ENCODE measurements at places on chromosomes 12 and 14.

- no peak for DNase-seq
Measured at GRCh38 chr12:3712209-3712992, 40.5 kb downstream of the CRACR2A start.

DNA sequence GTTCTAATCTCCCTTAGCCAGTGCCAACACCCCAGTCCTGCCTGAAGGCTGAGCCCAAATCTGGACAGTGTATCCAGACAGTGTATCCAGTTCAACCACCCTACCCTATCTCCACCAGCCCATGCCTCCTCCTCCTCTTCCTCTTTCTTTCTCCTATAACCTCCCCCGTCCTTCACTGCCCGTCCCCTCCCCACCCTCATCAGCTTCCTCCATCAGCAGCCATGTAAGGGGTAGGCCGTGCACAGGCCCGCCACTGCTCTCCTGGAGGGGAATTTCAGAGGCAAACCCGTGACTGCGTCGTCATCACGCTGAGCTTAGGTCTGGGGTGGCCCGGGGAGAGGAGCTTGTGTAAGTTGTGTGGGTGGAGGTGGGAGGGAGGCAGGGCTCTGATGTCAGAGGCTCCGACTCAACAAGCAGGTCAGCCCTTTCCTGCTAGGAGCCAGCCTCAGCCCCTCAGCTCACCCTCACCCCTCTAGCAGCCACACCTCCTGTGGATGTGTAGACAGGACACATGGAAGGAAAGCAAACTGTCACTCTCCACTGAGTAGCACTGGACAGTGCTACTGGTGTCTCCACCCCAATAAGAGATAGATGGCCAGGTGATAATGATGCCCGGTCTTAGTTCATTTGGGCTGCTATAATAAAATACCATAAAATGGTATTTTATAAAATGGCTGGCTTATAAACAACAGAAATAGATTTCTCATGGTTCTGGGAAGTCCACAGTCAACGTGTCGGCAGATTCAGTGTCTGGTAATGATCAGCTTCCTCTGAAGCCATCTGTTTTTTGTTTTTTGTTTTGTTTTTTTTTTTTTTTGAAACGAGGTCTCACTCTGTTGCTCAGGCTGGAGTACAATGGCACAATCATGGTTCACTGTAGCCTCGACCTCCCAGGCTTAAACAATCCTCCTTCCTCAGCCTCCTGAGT, 50.5 kb downstream of the IRF2BPL start:
- DNase-seq, result no peak

GRCh38 chr12:16349131-16349460, 1.7 kb downstream of the MGST1 start:
- DNase-seq, result no peak

- DNase-seq, result no peak
Measured at GRCh38 chr14:67729072-67729885, 27.6 kb downstream of the RDH12 start.

- no peak for DNase-seq
Measured at GRCh38 chr12:26732005-26732908, 100.7 kb downstream of the ITPR2 start.

- peak; percentile 69 for DNase-seq
Measured at GRCh38 chr12:107461222-107461975, 224.2 kb upstream of the PWP1 start.

GRCh38 chr14:65709576-65709975, 297.0 kb downstream of the FUT8 start:
- DNase-seq, result no peak

DNA sequence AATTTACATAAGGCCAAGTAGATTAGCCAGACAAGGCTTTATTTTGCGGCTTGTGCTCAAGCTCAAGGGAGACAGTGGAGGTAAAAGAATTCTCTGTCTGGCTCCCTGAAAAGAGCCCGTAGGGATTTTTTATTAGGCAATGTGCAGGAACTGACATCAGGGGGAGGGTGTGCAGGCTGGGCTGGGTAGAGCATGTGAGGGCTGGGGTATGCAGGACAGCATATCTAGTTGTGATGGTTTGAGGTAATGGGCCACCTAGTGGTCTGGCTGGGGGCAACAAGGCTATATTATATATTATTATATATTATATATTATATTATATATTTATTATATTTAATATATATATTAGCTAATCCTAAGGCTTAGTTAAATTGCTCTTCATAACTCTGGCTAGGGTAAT, 102.1 kb downstream of the TMEM117 start:
- DNase-seq, result no peak

- DNase-seq, result no peak
Measured at GRCh38 chr12:53695152-53696145, 19.6 kb upstream of the ATP5MC2 start.

DNA sequence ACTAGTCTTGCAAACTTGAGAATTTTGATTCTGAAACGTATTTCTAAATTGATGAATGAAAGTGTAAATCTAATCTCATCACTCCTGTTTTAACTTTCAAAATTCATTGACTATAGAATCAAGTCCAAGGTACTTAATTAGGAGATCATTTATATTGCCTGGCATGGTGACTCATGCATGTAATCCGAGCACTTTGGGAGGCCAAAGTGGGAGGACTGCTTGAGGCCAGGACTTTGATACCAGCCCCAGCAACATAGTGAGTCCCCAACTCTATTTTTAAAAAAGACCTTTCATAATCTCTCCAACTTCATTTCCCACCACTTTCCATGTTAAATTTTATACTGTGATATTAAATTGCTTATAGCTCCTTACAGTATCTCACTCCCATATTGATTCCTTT, 3.0 kb upstream of the MIPOL1 start:
- no peak for DNase-seq
